Right atrium auricular region (tissue), 2 donors: ENCODE measurements at places on chromosomes 3 and 15.

DNA sequence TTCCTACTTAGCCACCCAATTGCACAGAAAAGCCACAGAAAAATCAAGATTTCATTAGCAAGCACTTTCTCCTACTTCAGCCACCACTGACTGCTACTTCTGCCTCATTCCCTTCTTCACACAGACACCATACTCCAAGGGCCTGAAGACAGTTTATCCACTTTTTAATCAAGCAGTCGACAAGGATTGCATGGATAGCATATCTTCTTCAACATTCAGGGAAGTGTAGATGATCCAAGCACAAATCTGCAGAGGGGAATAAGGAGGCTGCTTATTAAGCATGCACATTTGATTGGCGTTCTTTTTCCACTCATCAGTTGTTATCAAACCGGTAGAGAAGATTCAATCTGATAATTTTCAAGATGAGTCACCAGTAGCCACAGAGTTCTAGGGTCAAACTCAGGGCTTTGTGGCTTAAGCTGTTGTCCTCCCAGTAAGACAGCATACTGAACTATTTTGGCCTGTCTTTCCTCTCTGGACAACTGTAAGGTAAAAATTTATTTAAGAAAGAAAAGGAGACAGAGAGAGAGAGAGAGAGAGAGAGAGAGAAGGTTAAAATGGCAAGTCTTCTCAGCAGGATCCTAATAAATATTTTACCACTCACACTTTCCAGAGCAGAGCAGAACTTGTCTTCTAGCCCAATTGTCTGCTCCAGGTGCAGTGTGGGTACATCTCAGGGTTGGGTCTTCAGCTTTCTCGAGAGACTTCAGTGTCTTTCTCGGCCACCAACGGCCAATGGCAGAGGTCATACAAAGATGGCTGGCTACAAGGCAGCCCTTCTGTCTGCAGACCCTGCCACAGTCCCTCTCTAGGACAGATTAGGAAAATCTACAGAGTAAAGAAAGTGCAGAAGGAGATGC, 80.6 kb upstream of the BHLHE40 start:
- H3K4me3 ChIP-seq, result no peak overlapping the region
- no peaks in the 10 kb centered on the region for H3K27me3 ChIP-seq
- DNase-seq, result no peak
- no peaks in the 10 kb centered on the region for H3K36me3 ChIP-seq
- H3K4me1 ChIP-seq, result peaks cover 5% of the 10 kb centered on the region

- no peak overlapping the region for H3K4me3 ChIP-seq
- no peaks in the 10 kb centered on the region for H3K36me3 ChIP-seq
Observed at GRCh38 chr15:87300146-87300545, 956.4 kb downstream of the NTRK3 start.

DNA sequence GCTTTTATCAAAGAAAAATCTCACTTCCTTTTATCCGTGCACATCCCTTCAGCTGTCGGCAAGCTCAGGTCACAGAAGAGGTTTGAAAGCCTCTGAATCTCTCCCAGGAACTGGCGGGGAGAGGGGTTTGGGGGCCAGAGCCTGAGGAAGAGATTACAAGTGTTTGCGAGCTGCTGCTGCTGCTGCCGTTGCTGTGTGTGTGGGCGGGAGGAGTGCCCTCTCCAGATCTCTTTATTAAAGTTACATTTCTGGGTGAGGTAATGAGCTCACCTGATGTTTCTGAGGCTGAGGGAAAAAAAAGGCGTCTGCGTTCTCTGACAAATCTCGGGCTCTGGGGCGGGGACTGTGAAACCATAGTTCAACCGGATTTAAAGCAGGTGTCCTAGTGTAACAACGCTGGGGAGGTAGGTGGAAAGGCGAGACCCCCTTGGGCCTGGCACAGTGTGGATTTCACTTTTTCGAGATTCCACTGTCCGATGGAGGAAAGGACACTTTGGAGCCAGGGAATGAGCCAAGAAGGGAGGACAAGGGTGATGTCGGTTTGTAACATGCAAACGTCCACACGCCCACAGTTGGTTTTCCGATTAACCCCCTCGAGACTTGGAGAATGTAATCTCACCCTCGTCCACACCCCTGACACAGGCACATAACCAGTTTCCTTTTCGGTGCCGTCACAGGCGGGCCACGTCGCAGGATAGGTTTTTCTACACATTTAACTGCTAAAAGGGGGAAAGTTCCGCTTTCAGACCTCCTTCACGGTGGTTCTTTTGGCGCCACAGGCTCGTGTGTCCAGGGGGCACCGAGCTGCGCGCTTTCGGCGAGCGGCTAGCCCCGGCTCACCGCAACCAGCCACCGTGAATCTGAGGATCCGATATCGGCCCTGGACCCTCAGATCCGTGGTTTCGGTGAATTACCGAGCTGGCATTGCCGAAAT, 2.1 kb downstream of the ALCAM start:
- H3K4me3 ChIP-seq, result peak overlapping the region; percentile 60
- peak; percentile 61 for DNase-seq
- no peaks in the 10 kb centered on the region for H3K27me3 ChIP-seq
- H3K4me1 ChIP-seq, result peaks cover 34% of the 10 kb centered on the region

DNA sequence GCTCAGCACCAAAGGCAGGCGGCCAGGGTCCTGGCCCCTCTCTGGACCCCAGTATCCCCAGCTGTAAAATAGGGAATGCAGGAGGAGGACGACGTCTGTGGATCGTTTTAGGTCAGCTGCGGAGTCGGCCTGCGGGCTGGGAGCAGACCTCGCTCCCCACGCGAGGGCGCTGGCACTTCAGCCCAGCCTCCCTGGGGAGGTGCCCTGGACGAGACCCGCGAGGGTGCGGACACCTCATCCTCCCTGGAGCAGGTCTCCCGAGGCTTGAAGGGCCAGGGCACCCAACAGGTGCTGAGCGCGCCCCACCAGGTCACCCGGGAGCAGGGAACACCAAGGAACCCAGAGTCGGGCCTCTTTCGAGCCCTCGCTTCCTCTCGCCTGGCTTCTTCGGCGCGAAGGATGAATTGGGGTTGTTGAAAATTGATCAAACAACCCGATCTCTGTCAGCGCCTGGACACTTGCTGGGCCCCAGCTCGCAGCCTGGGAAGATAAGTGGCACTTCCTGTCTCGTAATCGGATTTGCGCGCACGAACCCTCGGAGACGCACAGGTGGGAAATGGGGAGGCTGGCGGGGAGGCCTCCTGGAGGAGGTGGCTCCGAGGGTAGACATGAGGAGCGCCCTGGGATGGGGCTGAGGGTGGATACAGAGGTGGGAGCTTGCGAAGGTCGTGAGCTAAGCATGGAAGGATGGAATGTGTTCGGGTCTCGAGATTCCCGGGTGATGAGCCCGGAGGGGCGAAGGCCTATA, 588 bp upstream of the VIPR1 start:
- peak; percentile 67 for DNase-seq
- H3K36me3 ChIP-seq, result no peaks in the 10 kb centered on the region
- H3K4me1 ChIP-seq, result peaks cover 24% of the 10 kb centered on the region
- H3K27me3 ChIP-seq, result no peaks in the 10 kb centered on the region
- peak overlapping the region; percentile 39 for H3K4me3 ChIP-seq

GRCh38 chr15:52715411-52715810, 36.2 kb upstream of the ATOSA start:
- DNase-seq, result no peak
- H3K4me3 ChIP-seq, result no peak overlapping the region
- H3K27me3 ChIP-seq, result no peaks in the 10 kb centered on the region
- H3K36me3 ChIP-seq, result no peaks in the 10 kb centered on the region

GRCh38 chr3:82715091-82715856, 953.8 kb upstream of the GBE1 start:
- no peaks in the 10 kb centered on the region for H3K27me3 ChIP-seq
- no peaks in the 10 kb centered on the region for H3K4me1 ChIP-seq
- H3K36me3 ChIP-seq, result no peaks in the 10 kb centered on the region

- DNase-seq, result no peak
- peaks cover 33% of the 10 kb centered on the region for H3K4me1 ChIP-seq
- no peak overlapping the region for H3K4me3 ChIP-seq
- H3K27me3 ChIP-seq, result no peaks in the 10 kb centered on the region
Observed at GRCh38 chr15:66085128-66085527, 168.4 kb downstream of the MEGF11 start.

- no peak overlapping the region for H3K27ac ChIP-seq
- no peak for DNase-seq
- no peaks in the 10 kb centered on the region for H3K27me3 ChIP-seq
- H3K4me3 ChIP-seq, result no peak overlapping the region
- H3K36me3 ChIP-seq, result peaks cover 63% of the 10 kb centered on the region
- no peaks in the 10 kb centered on the region for H3K4me1 ChIP-seq
Observed at GRCh38 chr3:101591071-101591470, 17.1 kb downstream of the PCNP start.

GRCh38 chr3:177665122-177665808, 468.0 kb upstream of the TBL1XR1 start:
- H3K4me1 ChIP-seq, result no peaks in the 10 kb centered on the region
- no peak for DNase-seq
- no peak overlapping the region for H3K4me3 ChIP-seq
- no peaks in the 10 kb centered on the region for H3K36me3 ChIP-seq
- no peaks in the 10 kb centered on the region for H3K27me3 ChIP-seq

DNA sequence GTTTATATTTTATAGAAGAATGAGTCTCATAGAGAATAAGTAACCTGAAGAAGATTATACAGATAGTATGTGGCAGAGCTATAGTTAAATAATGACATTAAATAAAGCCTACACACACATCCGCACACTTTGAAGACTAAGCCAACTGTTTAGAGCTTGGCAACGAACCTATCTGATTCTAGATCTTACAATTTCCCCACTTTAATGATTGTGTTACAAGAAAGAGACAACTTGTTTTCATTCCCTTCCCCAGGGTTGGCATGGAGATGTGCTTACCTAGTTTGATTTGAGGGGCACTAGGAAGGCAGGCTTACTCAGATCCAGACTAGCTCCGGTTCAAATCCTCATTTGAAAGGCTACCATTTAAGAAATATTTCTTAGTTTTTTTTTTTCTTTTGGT, 61.9 kb upstream of the CBLB start:
- DNase-seq, result no peak
- H3K4me1 ChIP-seq, result no peaks in the 10 kb centered on the region
- H3K27me3 ChIP-seq, result no peaks in the 10 kb centered on the region
- no peak overlapping the region for H3K27ac ChIP-seq
- no peak overlapping the region for H3K4me3 ChIP-seq
- no peaks in the 10 kb centered on the region for H3K36me3 ChIP-seq

DNA sequence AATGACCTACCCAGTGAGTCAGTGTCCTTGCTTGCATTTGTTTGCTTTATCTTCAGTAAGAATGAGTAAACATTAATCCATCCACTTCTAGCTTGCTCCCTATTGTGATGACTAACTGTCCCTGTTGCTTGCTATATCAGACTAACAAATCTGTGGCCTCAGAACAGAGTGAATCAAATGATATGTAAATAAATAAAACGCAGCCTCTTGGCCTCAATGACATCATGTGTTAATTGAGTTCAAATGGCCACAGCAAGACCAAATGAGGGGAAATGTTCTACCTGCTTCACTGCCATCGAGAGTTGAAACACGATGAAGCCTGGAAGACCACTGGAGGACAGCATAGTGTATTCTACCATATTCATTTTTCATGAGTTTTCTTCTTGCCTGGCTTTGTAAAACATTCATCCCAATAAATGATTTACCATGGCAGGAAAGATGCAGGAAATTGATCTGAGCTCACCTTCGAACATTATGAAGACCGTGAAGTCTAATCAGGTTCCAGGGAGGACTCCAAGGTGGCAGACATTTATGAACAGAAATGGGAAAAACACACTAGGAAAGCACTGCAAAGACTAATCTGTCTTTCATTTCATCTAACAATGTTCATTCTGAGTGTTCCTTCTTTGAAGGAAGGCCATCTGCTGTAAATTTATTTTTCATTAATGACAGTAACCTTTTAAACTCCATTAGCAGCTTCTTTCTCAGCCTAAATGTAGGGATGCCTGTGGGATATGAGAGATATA, 1144.5 kb downstream of the TUSC7 start:
- DNase-seq, result no peak
- no peaks in the 10 kb centered on the region for H3K4me1 ChIP-seq
- H3K27me3 ChIP-seq, result no peaks in the 10 kb centered on the region
- no peak overlapping the region for H3K27ac ChIP-seq

GRCh38 chr15:64560501-64560900, 100.1 kb downstream of the ZNF609 start:
- H3K36me3 ChIP-seq, result no peaks in the 10 kb centered on the region
- no peak for DNase-seq
- no peaks in the 10 kb centered on the region for H3K27me3 ChIP-seq

DNA sequence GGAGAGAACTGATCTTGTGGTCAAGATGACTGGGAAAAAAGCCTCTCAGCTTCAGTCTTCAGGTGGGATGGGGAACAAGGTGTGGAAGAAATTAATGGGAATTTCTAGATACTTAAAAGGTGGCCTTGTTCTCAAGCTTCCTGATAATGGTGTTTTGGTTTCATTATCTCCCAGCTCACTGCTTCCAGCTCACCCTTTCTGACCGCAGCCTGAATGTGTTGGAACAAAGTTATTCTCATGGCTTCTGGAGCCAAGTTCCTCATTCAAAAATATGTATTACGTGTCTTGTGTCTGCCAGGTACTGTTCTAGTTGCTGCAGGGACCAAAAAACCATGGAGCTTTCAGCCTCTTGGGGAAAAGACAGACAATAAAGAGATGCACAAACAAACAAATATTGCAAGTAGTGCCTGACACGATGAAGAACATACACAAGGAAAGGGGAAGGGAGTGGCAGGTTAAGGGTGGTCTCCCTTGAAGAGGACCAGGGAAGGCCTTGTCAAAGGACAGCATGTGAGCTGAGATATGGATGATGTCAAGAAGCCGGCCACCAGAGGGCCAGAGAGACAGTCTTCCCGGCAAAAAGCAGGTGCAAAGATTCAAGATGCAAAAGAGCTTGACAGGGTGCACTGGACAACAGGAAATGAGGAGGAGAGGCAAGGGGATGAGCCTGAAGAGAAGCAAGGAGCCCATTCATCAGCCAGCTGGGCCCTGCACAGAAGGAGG, 35.5 kb downstream of the ARRDC4 start:
- H3K36me3 ChIP-seq, result no peaks in the 10 kb centered on the region
- H3K4me3 ChIP-seq, result no peak overlapping the region
- H3K27me3 ChIP-seq, result no peaks in the 10 kb centered on the region
- no peak for DNase-seq
- H3K27ac ChIP-seq, result no peak overlapping the region
- H3K4me1 ChIP-seq, result peaks cover 16% of the 10 kb centered on the region

GRCh38 chr15:83107841-83108181, 366 bp downstream of the TM6SF1 start:
- no peaks in the 10 kb centered on the region for H3K27me3 ChIP-seq
- no peaks in the 10 kb centered on the region for H3K36me3 ChIP-seq
- peak overlapping the region; percentile 76 for H3K27ac ChIP-seq
- no peaks in the 10 kb centered on the region for H3K4me1 ChIP-seq
- DNase-seq, result no peak

GRCh38 chr3:155356594-155357370, 63.3 kb upstream of the STRIT1 start:
- no peak overlapping the region for H3K27ac ChIP-seq
- H3K27me3 ChIP-seq, result no peaks in the 10 kb centered on the region
- H3K36me3 ChIP-seq, result no peaks in the 10 kb centered on the region
- no peak overlapping the region for H3K4me3 ChIP-seq
- DNase-seq, result no peak

- no peaks in the 10 kb centered on the region for H3K27me3 ChIP-seq
- no peak overlapping the region for H3K27ac ChIP-seq
- no peaks in the 10 kb centered on the region for H3K4me1 ChIP-seq
- no peaks in the 10 kb centered on the region for H3K36me3 ChIP-seq
Observed at GRCh38 chr3:31028766-31029165, 134.3 kb upstream of the GADL1 start.
